ENCODE measurements at places on chromosomes 6 and 20.
A peak's percentile ranks its signal among the peaks of the same experiment; 100 is the strongest.

GRCh38 chr6:165663736-165664558 is 906 bp upstream of the PDE10A start:
- no peak for DNase-seq

DNA sequence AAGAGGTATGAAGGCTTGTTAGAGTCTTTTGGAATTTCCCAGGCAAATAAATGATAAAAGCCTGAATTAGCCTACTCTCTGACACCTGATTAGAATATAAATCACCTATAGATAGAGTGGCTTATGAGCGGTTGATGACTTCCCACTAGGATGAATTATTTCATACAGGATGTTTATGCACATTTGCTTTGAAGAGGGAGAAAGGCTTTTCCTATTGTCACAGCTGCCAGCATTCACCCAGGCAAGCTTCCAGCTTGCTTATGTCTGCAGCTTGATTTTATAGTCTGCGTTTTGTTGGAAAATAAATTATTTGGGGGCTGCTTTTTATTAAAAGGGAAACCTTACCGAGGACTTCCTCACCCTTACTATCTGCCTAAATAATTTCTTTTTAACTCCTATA is 51.3 kb upstream of the EIF2S2 start:
- DNase-seq, result no peak

- no peak for DNase-seq
Observed at GRCh38 chr6:64100702-64101303, 465.2 kb downstream of the PHF3 start.

DNA sequence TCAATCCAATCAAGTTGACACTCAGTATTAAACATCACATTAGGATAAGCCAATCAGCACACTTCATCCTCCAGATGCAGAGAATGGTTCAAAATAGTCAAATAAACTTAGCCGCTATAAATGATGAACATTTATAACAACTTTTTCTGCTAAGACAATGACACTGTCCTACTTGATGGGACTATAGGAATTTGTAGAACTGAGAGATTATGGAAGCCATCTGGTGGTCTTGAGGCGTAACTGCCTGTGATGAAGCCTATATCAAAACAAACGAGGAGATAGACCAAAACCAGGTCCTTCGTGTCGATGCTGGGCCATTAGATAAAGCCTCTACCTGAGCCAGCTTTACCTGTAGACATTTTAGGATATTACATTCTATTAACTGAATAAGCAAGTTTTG is 631.1 kb downstream of the COL12A1 start:
- no peak for DNase-seq

- no peak for DNase-seq
Observed at GRCh38 chr6:20351534-20351933, 50.1 kb upstream of the E2F3 start.

GRCh38 chr20:36275011-36275410 is 31.1 kb upstream of the DLGAP4 start:
- DNase-seq, result no peak

- peak; percentile 71 for DNase-seq
Observed at GRCh38 chr6:26045065-26045927, 41.9 kb upstream of the HFE start.
